Nephron progenitor cell (in vitro differentiated cells): ENCODE measurements at places on chromosomes 5 and 9.
A peak's percentile ranks its signal among the peaks of the same experiment; 100 is the strongest.

DNA sequence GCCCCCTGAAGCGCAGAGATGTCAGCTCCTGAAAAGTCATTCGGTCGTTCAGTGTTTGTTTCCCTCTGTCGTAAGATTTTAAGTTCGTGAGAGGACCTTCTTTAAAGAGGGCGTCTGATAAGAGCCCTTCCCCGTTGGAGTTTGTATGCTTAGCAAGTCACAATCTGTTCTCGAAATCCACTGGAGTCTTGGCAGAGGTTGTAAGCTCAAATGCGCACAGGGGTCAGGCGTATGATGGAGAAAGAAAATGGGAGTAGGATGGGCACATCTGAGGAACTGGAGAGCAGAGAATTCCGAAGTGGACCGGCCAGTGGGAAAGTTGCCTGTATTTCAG, 710 bp downstream of the HSD17B4 start:
- no peak for DNase-seq

GRCh38 chr5:65832152-65832551, 94.2 kb upstream of the ERBIN start:
- no peak for DNase-seq

DNA sequence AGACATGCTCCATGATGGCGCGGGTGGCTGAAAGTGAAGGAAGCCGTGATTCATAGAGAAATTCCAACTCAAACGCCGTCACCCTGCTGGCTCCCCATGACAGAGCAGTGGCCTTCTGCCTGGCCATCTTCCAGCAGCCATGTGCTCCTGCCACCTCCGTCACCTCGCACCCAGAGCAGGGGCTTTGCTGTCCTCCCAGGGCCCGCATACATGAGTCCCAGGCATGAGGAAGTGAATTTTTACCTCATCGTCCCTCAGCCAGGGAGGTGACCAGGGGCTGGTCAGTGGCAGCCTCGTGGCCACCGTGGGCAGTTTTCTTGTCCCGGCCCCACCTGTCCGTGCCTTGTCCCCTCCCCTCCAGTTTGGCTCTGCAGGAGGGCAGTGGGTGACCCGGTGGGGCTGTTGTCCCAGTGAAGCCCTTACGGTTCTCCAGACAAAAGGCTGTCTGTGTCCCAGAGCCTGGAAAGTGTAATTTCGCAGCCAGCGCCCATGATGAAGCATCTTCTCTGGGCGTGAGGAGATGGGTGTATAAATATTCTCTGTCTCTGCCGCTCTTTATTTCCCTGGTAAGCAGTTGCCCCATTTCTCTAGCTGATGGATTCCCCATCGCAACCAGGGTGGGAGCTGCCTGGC, 124.0 kb upstream of the LMX1B start:
- no peak for DNase-seq

DNA sequence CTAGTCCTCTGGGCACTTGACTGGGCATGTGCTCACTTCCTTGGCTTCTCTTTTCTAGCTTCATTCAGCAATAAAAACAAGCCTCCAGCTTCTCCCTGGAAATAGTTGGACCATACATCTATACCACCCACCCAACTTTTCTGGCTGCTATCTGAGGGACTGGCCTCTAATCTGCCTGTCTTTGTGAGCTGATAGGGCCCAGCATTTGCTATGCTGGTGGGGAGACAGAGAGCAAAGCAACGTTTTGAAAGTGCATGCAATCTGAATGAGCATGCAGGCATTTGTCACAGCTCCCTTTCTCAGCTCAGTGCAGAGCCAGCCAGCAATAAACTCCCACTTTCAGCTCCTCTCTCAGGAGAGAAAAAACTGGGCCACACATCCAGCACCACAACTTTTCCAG, 50.7 kb upstream of the ISOC1 start:
- no peak for DNase-seq

GRCh38 chr5:96930589-96930988, 5.3 kb upstream of the LNPEP start:
- no peak for DNase-seq

DNA sequence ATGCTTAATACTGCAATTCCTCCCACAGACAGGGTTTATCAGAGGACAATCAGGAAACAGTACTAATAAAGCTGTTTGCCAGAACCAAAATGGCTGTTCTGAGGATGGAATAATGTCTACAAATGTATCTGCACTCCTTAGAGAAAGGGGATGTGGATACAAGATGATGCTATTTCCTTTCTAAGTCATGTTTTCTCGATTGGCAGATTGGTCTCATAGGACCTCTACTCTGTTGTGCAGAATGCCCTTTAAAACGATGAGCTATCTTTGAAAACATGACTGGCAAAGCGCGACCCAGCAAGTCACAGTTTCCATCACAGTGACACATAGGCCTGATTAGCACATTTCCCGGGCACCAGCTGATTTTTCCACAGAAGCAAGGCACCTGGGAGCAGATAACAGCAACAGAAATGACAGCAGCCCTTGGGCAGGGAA, 54.0 kb downstream of the AOPEP start:
- no peak for DNase-seq

DNA sequence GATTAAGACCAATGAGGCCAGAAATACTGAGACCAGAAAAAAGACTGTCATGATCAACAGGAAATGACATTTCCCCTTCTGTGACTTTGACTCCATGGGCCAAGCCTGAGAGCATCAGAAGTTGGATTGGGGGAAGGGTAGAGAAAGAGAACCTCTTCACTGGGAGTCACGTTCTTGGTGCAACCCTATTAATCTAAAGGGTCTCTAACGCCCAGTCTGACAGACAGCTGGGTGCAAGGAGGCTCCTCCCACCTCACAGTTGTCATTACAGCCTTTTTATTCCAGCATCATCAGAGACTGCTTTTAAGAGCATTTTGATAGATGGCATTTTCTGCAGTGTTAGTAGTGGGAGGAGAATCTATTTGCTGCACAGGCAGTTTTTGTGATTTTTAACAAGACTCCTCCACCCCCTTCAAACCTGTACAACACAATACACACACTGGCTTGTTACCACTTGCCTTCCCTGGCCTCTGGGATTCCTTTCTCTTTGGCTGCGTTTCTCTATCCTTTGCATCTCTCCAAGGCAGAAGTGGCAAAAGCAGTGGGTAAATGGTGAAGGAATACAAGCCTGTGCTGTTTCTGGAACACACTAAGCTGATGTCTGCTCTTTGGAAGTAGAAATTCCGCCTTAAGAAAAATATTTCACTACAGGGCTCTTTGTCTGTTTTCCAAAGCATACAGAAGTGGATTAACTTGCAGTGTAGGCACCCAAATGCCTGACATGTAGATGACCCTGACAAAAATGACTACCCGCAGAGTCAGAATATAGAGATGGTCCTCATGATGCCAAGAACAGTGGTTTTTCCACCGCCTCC, 310.4 kb upstream of the ZNF608 start:
- DNase-seq: no peak

GRCh38 chr9:84111726-84112125, 131.1 kb downstream of the RMI1 start:
- no peak for DNase-seq

DNA sequence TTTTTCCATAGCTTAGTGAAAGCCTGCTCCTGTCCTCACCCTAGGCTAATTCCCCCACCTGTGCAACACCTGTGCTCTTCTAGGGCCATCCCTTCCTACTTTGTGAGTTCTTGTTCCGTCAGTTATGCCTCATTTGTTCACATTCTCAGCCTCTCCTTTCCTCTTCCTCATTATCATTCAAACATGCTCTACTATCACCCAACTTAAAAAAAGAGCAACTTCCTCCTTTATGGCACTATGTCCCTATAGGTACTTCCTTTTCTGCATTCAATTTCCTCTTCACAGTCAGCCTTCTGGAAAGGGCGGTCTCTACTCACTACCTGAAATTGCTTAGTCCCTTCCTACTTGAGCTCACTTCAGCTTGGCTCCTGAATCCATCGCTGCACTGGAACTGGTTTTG, 111.8 kb upstream of the LHFPL2 start:
- no peak for DNase-seq

DNA sequence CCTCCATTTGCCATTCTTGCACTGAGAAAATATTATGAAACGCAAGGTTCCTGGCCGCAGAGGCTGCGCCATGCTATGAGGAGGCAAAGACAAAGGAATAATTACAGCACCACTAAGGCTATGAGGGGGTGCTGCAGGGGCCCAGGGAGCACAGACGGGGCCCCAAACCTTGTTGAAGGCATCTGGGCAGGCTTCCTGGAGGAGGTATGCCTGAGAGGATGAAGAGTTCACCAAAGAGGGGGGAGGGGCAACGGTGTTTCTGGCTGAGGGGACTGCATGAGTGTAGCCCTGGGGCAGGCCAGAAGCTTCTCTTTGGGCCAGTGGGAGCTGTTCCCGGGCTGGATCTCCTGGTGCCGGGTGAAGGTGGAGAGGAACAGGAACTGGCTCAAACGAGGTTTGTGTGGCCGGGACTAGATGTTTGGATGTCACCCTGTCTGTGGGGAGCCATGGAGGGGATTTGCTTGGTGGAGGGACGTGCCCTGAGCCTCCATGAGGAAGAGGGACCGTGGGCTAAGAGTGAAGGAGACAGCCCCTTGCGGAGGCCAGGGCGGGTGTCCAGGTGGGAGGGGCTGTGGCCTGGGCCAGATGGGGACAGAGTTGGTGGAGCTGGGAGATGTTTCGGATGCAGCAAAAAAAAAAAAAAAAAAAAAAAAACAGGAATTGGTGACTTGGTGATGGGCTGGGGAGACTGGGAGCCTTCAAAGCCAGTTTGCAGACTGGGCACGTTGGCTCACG, 28.2 kb downstream of the PTGES start:
- DNase-seq: no peak

DNA sequence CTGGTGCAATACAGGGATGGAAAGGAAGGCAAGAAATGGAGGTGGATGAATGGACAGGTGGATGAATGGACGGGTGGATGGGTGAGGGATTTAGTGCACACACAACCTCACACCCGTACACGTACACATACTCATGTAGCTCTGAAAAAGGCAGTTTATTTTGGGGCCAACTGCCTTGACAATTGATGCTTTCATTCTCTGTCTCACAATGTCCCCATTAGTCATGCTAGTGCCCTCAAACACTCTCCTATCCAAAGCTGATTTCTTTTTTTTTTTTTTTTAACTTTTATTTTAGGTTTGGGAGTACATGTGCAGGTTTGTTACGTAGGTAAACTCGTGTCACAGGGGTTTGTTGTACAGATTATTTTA, 495.0 kb downstream of the DMAC1 start:
- DNase-seq: no peak

GRCh38 chr9:116212986-116213692, 59.5 kb downstream of the PAPPA start:
- no peak for DNase-seq

- DNase-seq: no peak
Measured at GRCh38 chr9:36942891-36943290, 91.2 kb downstream of the PAX5 start.

GRCh38 chr5:149002053-149002452, 60.8 kb downstream of the SH3TC2 start:
- DNase-seq: peak; percentile 51

DNA sequence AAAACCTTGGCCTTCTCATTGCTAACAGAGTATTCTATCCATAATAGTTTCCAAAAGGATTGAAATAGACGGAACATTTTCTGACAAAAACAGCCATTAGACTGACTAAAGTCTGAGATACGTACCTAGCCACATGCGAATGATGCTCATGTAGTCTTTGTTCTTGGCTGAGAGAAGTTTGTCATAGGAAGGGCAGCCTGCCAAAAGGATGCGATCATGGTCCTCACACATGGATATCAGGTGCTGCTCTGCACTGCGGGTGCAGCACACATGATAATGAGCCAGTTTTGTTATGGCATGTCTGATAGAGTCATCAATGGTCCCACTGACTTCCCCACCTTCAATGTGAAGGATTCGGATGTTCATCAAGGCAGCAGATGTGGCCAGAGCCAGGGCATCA, 12.3 kb downstream of the GNE start:
- no peak for DNase-seq
